Activated T-helper 2 cell treated with anti-CD3 and anti-CD28 coated beads, Interferon-gamma antibody, Interleukin-2, Interleukin-4, amounts not matched to agents 10 μg/mL and 5 μg/mL and 100 μg/mL, durations not matched to agents 14 hours and 24 hours and 36 hours (primary cell): ENCODE measurements at places on chromosomes 11 and 22.

DNA sequence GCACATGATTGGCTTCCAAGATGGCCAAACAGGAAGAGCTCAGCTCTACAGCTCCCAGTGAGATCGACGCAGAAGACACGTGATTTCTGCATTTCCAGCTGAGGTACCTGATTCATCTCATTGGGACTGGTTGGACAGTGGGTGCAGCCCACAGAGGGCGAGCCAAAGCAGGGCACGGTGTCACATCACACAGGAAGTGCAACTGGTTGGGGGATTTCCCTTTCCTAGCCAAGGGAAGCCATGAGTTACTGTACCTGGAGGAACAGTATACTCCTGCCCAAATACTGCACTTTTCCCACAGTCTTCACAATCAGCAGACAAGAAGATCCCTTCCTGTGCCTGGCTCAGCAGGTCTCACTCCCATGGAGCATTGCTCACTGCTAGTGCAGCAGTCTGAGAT, 131.2 kb downstream of the DLG2 start:
- DNase-seq = no peak

- DNase-seq = no peak
Measured at GRCh38 chr11:121503051-121503450, 50.3 kb upstream of the SORL1-AS1 start.

GRCh38 chr11:130448416-130449309, at the start of gene ADAMTS15:
TSS of gene ADAMTS15 (plus strand) at chr11:130448645. CDS start at chr11:130448974, 329 bp downstream.
- DNase-seq = peak; percentile 47

GRCh38 chr11:65642014-65642671, 4.2 kb downstream of the SIPA1 start:
- DNase-seq = no peak

GRCh38 chr11:77993902-77994301, 566 bp downstream of the INTS4 start:
- no peak for DNase-seq

GRCh38 chr11:66311470-66311964, 5.3 kb downstream of the CD248 start:
- no peak for DNase-seq

DNA sequence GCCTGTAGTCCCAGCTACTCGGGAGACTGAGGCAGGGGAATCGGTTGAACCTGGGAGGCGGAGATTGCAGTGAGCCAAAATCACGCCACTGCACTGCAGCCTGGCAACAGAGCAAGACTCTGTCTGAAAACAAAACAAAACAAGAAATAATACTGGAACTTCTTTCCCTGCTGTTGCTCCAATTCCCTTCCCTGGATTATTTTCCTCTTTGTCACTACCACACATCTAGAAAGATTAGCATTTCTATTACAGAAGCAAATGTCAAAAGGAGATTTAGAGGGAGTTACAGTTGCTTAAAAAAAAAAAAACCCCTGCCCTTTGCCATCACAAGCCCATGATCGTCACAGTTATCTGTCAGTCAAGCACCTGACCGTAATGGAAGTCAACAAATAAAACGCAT, 17.7 kb upstream of the SCGB1D1 start:
- no peak for DNase-seq

DNA sequence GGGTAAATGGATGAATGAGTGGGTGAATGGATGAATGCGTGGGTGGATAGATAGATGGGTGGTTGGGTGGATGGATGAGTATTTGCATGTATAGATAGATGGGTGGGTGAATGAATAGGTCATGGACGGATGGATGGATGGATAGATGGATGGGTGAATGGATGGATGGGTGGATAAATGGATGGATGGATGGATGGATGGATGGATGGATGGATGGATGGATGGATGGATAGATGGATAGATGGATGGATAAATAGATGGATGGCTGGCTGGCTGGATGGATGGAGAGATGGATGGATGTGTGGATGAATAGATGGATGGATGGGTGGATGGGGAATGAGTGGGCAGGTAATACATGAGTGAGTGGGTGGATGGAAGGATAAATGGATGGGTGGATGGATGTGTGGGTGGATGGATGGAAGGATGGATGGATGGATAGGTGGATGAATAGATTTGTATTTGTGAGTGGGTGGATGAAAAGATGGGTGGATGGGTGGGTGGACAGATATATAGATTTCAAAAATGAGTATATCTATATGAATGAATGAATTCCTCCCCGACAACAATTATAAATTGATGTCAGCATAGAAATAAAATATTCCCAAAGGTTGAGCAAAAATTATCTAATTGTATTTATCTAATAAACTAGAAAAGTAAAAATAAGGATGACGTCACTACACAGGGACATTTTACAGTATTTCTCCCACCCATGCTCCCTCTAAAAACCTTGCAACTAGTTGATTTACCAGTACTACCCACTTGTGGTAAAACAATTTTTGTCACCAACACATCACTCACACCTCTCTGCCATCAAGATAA, 563 bp upstream of the CRTAM start:
- no peak for DNase-seq

GRCh38 chr11:121282886-121283502, 9.6 kb upstream of the SC5D start:
- DNase-seq = no peak
